ENCODE measurements at places on chromosomes 1 and 21.

GRCh38 chr1:241706967-241707366 is 54.9 kb downstream of the WDR64 start:
- no peak for DNase-seq

DNA sequence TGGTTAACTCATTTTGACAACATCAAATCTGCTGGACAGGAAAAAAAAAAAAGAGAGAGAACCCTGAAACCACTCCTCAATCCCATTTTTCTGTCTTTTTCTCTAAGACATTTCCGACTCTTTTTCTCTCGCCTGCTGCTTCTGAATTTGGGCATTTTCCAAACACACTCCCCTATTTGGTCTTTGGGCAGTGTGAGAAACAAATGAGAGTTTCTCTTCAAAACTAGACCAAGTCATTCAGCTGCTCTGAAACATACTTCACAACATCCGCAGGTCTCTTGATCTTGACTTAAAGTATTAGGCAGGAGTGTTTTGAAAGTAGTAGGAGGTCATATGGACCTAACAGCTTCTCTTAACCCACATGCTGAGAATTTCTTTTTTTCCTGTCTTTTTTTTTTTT is 364.8 kb upstream of the ESRRG start:
- no peak for DNase-seq

GRCh38 chr1:228371741-228372182 is 34.9 kb downstream of the TRIM11 start:
- DNase-seq = no peak

GRCh38 chr1:243950166-243950565 is 100.1 kb upstream of the AKT3 start:
- no peak for DNase-seq

DNA sequence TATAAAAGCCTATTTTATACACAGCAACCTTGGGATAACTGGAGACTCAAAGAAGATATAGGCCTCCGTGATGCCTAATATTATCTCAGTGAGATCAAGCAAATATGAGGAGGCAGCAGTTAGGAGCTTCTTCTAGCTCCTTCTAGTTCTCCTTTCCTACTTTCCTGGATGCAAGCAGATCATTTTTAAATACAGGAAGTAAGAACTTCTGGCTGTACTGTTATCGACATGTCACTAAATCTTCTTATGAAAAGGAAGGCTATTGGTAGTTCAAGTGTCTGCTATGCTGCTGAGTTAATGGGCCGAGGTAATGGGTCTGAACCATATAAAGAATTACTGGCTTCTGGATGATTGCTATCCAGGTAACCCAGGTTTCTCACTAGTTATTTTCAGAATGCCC is 15.9 kb downstream of the HSPA13 start:
- no peak for DNase-seq

Data from activated CD4-positive, alpha-beta T cell treated with anti-CD3 and anti-CD28 coated beads for 24 hours (primary cell).